Progenitor cell of endocrine pancreas (in vitro differentiated cells): ENCODE measurements at places on chromosomes 1 and 21. TPM values are rescaled to one million over a fixed set of nuclear protein-coding genes. Genes with fewer than 3 reads are reported as not detected.

DNA sequence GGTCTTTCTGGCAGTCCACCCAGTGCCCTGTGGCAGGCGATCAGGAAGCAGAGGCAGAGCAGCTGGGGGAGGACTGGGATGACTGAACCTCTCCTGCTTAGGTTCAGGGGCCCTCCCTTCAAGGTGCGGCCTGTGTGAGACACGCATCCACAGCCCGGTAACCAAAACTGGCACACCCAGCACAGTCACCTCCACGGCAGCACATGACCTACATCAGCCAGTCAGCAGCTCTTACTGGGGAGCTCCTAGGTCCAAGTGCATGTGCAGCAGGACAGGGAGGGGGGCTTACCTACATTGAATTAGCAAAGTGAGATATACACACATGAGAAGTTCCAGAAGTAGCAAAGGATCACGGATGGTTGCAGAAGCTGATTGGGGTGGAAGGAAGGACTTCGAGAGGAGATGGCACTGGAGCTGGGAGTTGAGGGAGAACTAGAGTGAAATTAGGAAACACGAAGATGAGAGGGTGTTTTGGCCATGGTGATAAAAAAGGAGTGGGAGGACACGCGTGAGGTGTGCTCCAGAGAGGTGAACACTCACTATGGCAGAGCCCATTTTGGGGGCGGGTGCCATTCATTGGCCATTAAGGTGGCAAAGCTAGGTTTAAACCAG, 51.4 kb upstream of the IRF2BP2 start:
- no peak overlapping the region for H3K4me3 ChIP-seq
- DNase-seq = no peak
- peaks cover 1% of the 10 kb centered on the region for H3K36me3 ChIP-seq
- H3K4me1 ChIP-seq = peaks cover 14% of the 10 kb centered on the region
- no peaks in the 10 kb centered on the region for H3K27me3 ChIP-seq

DNA sequence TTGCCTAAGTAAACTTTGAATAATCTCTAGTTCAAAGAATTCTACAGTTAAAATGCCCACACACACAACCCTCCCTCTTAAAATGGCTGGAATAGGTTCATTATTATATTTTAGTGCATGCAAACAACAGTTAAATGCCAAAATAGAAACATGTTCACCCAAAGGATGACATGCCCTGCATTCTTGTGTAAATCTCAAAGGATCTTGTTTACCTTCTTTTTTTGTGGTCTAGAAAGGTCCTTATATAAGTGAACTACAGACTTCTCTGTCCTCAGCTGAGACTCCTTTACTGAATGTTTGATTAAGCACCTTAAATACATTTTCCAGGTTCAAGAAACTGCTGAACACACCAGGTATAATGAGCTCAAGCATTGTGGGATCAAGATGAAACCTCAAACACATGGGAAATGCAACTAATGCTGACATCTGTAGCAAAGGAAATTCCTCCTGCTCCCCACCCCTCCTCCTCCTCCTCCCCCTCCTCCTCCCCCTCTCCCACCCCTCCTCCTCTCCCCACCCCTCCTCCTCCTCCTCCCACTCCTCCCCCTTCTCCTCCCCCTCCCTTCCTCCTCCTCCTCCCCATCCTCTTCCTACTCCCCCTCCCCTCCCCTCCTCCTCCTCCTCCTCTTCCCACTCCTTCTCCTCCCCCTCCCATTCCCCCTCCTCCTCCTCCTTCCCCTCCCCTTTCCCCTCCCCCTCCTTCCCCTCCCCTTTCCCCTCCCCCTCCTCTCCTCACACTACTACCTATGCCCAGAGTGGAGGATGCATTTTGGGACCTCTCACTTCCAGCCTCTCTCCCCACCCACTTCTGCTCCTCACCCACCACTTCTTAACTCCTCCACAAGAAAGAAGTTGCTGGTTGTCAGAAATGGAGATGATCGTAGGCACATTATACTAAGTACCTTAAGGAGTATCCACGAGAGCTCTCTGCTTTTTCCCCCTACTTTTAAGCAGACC, 233.9 kb downstream of the MRPL39 start:
- H3K27me3 ChIP-seq = no peaks in the 10 kb centered on the region
- no peaks in the 10 kb centered on the region for H3K36me3 ChIP-seq
- no peak overlapping the region for H3K4me3 ChIP-seq
- H3K27ac ChIP-seq = no peak overlapping the region

DNA sequence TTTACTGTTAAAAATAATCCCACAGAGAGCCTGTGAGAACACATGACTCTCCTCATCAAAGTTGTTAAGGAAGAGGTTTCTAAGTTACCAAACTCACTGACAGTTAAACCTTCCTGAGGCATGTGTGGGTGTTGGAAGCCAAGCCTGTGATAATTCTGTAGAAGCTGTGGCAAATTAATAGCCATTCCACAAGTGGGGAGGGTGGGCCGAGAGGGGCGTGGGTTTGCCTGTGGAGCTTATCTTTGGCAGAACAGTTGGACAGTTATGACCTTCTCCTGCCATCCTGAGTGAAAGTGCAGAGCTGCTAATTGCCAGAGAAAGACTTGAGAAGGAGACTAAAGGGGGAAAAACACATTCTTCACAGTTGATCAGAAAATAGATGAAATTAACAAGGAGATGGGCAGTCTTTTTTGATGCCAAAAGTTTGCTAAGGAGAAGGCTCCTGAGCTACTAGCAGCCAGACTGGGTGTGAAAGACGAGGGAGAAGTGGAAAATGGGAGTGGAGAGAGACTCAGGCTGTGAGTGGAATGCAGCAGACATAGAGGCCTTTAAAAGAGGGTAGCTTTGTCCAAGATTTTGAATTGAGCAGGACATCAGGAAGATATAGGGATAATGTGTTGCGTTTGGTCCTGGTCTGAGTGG, 1.6 kb upstream of the PLA2G2C start:
- peaks cover 25% of the 10 kb centered on the region for H3K27me3 ChIP-seq
- peaks cover 22% of the 10 kb centered on the region for H3K4me1 ChIP-seq
- peaks cover 1% of the 10 kb centered on the region for H3K36me3 ChIP-seq
- DNase-seq = no peak
- H3K4me3 ChIP-seq = no peak overlapping the region

DNA sequence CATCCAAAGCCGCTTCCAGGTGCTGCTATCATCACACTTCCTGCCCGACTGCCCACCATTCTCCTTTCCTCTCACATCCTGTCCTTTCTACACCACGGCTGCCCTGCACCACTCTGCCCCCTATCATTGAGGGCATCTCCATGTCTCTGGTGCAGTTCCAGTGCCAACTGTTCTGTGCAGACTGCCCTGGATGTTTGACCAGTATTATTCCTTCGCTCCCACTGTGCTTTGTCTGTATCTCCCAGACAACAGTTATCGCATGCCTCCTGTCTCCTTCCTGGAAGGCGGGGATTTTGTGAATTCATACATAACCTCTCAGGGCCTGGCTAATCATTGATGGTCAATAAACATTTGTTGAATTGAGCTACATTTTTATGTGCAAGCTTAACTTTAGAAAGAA, 63.6 kb upstream of the GNG12 start:
- DNase-seq = no peak
- no peaks in the 10 kb centered on the region for H3K27me3 ChIP-seq
- no peak overlapping the region for H3K4me3 ChIP-seq
- H3K4me1 ChIP-seq = peaks cover 24% of the 10 kb centered on the region

DNA sequence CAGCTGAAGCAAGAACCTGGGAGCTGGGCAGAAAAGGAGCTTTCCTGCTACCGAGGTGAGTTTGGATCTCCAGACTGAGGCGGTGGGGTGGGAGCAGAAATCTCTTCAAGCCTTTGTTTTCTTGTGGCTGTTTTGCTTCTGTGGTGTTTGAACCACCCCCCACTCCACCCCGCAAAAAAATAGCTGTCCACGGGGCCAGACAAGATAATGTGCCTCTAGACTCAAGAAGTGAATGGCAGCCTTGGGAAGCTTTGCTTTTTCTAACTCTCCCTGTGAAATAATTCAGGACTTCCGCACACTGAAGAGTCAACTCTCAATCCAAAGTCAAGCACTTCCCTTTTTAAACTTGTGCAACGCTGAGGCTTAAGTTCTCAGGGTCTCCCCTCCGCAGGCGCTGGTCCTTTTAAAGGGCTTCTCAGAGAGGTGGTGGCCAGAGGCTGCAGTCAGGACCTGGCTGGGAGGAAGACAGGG, 159.6 kb upstream of the COA6 start:
- H3K4me1 ChIP-seq = peaks cover 3% of the 10 kb centered on the region
- peaks cover 23% of the 10 kb centered on the region for H3K27me3 ChIP-seq
- DNase-seq = no peak
- peak overlapping the region; percentile 37 for H3K27ac ChIP-seq

DNA sequence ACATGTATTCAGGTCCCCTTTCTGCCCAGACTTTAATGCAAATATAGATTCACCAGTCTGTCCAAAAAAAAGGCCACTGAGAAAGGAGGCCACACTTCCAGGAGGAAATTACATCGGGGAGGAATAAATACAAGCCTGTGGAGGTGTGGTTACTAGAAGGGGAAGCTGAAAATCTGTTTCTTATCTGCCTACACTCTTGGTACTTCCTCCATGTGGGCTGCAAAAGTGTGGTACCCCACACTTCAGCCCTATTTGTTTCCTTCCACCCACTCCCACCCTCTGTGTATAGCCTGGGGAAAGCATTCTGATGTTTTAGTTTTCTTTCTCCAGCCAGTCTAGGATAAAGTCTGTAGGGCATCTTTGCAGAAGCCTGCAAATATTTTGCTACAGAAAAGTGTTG, 38.4 kb downstream of the UTP25 start:
- no peaks in the 10 kb centered on the region for H3K36me3 ChIP-seq
- peaks cover 1% of the 10 kb centered on the region for H3K4me1 ChIP-seq
- peaks cover 25% of the 10 kb centered on the region for H3K27me3 ChIP-seq

GRCh38 chr1:168520052-168520751, 23.6 kb downstream of the XCL2 start:
- peaks cover 5% of the 10 kb centered on the region for H3K36me3 ChIP-seq
- H3K4me1 ChIP-seq = peaks cover 1% of the 10 kb centered on the region
- no peaks in the 10 kb centered on the region for H3K27me3 ChIP-seq
- H3K4me3 ChIP-seq = no peak overlapping the region

- H3K4me1 ChIP-seq = peaks cover 2% of the 10 kb centered on the region
- no peak overlapping the region for H3K4me3 ChIP-seq
- no peak for DNase-seq
- H3K27ac ChIP-seq = no peak overlapping the region
- H3K36me3 ChIP-seq = no peaks in the 10 kb centered on the region
Measured at GRCh38 chr1:239810061-239810481, 281.6 kb upstream of the FMN2 start.

DNA sequence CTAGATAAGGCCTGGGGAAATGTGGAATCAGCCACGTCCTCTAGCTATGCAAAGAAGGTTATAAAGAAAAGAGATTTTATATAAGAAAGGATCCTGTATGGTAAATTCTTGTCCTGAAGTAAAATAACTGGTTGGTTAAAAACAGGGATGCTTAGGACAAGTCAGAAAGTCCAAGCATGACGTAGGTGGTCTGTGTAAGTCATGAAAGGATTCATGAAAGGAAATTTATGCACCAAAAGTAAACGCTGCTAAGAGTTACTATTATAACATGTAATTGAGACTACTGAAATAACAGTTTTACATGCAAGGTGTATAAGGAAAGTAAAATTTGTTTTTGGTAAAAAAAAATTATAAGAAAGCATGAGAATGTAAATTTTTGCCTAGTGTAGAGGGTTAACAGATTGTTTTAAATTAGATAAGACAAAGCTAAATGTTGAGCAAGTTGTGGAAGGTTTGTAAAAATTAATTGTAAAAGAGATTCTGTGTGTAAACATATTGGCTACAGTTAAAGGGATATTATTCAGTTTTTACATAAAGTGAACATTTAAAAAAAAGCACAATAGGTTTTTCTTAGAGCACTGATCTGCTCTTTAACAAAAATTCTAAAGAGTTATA, 43.9 kb downstream of the PIGK start:
- no peak overlapping the region for H3K27ac ChIP-seq
- H3K27me3 ChIP-seq = no peaks in the 10 kb centered on the region
- peaks cover 31% of the 10 kb centered on the region for H3K36me3 ChIP-seq
- DNase-seq = no peak
- H3K4me1 ChIP-seq = no peaks in the 10 kb centered on the region

DNA sequence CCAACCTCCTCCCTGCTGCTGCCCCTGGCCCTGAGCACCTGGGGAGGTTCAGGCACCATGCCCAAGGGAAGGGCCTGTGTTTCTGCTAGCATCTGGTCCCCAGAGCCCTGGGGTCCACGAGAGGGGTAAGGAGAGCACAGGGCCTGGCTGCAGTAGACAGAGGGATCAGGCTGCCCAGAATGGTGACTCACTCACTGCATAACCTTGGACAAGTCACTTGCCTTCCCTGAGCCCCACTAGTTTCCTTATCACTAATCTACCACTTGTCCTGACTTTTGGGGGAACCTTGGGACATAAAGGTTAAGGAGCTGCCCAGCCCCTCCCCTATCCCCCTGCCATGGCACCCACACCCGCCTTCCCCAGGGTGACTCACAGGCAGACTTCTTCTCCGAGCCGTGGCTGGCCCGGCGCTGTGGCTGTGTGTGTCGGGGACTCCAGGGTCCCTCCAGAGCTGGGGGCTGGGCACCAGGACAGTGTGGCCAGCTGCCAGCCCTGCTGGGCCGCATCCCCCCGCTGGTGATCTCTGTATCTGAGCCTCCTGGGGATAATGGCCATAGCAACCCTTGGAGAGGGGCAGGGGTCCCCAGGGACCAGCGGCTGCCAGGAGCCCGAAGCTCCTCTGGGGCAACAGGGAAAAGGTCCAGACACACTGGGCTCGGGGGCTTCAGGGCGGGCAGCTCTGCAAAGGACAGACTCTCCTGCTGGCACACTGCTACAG, 4.0 kb downstream of the ARHGEF19 start:
- H3K4me1 ChIP-seq = peaks cover 30% of the 10 kb centered on the region
- H3K27ac ChIP-seq = no peak overlapping the region
- peak overlapping the region; percentile 45 for H3K4me3 ChIP-seq
- peaks cover 12% of the 10 kb centered on the region for H3K36me3 ChIP-seq
- no peaks in the 10 kb centered on the region for H3K27me3 ChIP-seq

GRCh38 chr21:37370152-37371040, 3.8 kb downstream of the DYRK1A start:
- H3K27me3 ChIP-seq = no peaks in the 10 kb centered on the region
- no peak for DNase-seq
- H3K4me1 ChIP-seq = peaks cover 46% of the 10 kb centered on the region
- peak overlapping the region; percentile 26 for H3K27ac ChIP-seq
- H3K36me3 ChIP-seq = no peaks in the 10 kb centered on the region
- H3K4me3 ChIP-seq = peak overlapping the region; percentile 83

S1PR1 gene
- 0.89 and 1.1 TPM in 2 replicates for total RNA-seq

OLFML3 gene
- 12.9 and 14.7 TPM in 2 replicates for total RNA-seq
